H9 (cell line): ENCODE measurements at places on chromosomes 12 and 14. TPM values are rescaled to one million over a fixed set of nuclear protein-coding genes. Genes with fewer than 3 reads are reported as not detected.

The GPR68 gene
- total RNA-seq = 0.07 and 0.33 TPM in 2 replicates

DNA sequence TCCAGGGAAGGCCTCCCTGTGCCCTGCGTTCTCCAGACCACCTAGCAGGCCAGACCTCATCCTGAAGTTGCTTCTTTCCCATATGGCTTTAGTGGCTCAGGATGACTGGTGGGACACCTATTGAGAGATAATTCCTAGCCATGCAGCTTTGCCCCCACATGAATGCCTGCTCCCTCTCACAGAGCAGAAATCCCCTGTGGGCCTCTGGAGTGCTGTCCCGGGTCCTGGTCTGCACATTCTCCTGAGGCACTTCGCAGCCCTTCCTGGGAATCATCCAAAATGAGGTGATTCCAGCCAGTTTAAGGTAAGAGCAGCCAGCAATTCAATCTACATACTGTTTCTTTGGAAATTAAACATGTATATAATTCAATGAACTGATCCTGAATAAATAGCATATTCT, 135.9 kb downstream of the GPR65 start:
- DNase-seq = no peak

- no peak for DNase-seq
Measured at GRCh38 chr14:35401422-35402265, 2.9 kb downstream of the NFKBIA start.

DNA sequence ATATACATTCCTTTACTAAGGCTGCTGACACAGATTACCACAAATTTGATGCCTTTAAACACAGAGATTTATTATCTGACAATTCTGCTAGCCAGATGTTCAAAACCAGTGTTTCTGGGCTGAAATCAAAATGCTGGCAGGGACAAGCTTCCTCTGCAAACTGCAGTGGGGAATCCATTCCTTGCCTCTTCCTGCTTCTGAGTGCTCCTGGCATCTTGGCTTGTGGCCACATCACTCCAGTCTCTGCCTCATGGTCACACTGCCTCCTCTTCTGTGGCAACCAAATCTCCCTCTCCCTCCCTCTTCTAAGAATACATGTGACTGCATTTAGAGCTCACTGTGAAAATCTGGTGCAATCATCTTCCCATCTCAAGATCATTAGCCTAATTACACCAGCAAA, 235.7 kb downstream of the TTC8 start:
- DNase-seq = no peak

GRCh38 chr12:9619411-9620179, 11.9 kb upstream of the KLRB1 start:
- DNase-seq = no peak

DNA sequence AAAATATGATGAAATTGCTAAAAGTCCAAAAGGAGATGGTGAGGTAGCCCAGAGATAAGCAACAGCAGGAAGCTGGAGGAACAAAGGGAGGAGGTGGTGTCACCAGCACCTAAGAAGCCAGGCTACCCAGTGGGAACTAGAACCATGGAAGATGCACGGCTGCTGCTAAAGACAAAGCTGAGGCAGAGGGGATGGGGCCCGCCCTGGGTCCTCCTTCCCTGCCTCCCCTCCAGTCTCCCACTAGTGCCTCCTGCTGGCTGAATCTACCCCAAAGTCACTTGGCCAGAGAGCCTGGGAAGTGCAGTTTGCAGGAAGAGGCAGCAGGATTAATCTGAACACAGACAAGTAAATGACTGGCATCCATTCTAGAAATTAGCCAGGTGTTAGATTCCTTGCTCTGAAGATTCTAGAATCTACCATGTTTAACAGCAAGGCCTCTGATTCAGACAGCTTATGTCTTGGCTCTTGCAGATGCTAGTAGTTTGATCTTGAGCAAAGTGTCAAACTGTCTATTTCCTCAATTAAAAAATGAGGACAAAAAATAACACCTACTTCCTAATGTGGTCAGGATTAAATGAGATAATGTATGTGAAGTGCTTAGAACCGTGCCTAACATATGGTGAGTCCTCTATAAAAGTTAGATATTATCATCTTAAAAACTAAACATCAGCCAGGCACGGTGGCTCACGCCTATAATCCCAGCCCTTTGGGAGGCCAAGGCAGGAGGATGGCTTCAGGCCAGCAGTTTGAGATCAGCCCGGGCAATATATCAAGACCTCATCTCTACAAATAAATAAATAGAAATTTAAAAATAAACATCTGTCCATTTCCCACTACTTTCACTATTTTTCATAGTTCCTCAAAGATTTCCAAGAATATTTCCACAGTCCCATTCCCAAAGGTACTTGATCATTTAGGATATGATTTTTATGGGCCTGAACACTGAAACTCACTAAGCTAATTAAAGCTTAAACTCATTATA, 5.8 kb upstream of the LRP10 start:
- peak; percentile 84 for DNase-seq
